Naive B cell (primary cell): ENCODE measurements at places on chromosomes 1 and 21.

GRCh38 chr1:112522621-112523020, 13.9 kb downstream of the WNT2B start:
- DNase-seq = no peak

- DNase-seq = no peak
These were observed 168.8 kb upstream of the NRIP1 start for GRCh38 chr21:15233611-15234010.

- no peak for DNase-seq
These were observed 53.1 kb downstream of the HNRNPR start for GRCh38 chr1:23290836-23291565.

DNA sequence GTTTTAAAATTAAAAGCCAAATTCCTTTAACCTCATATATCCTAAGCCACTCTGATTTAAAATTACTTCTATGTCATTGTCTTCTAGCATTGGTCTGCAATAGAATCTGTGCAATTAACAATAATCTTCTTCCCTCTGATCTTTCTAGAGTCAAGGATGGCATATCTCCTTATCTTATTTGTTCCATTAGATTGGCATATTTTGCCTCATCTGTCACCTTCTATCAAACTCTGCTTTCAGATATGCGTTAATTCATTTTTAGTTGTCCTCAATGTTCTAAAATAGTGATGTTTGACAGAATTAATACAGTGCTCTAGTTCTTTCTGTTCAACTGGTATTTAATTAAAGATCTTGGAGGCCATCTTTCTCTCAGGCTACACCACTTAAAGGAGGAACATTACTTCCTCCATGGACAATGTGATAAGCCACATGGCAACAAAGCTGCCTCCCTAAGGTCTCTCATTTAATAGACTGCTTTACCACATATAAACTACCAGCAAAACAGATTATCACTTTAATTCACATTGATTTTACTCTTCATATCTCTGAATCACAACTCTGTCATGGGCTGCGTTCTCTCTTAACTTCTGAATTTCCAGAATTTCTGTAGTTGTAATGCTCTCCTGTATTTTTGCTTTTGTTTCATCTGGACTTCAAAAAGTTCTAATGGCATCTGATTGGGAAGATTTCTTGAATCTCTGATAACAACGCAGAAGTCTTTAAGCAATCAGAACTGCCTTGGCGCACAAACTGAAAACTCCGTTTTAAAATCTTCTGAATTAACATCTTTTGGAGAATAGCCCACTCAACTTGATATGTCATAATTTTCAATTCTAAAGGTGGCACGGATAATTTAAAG, 2.8 kb downstream of the NRIP1 start:
- DNase-seq = no peak

- DNase-seq = peak; percentile 24
These were observed 44.4 kb upstream of the RABGAP1L start for GRCh38 chr1:174114788-174115448.

DNA sequence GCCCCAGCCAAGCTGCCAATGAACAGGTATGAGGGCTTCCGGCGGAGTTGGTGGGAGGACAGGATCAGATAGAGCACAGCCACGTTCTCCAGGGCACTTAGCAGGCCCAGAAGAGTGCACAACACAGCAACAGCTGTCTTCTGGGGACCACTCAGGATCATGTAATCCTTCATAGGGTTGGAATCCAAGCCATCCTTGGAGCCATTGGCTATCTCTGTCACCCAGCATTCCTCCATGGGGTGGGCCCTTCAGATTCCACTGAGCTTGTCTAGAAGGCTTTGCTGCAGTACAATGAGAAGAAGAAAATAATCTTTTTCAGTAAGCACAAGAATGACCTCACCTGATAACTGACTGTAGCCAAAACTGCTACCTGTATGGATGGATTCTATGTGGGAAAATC, 7.3 kb upstream of the FUCA1 start:
- DNase-seq = no peak

DNA sequence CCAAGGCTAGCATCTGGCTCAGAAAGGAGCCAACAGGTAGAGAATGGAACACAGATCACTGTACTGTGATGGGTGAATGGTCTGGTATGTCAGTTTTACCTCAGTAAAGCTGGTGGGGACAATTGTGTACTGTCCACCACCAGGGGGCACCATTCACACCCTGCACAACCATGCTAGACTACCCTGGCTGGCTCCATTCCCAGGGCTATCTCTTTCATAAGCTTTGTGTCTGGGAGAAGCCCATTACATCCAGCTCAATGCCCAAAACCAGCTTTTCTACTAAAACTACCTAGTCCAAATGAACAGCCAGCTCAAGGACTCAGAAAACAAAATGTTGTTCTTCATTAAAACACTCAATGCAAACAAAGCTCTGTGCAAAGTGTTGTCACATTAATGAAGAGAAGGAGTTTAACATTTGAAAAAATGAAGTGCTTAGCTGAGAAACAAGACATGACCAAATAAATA, 62.0 kb upstream of the RASAL2 start:
- DNase-seq = peak; percentile 6
